ENCODE measurements at places on chromosomes 6 and 20. TPM values are rescaled to one million over a fixed set of nuclear protein-coding genes. Genes with fewer than 3 reads are reported as not detected.

DEFB132 gene
- total RNA-seq: not detected

GPR63 gene
- 2.5 TPM for total RNA-seq

TTLL9 gene
- total RNA-seq: not detected

LTB gene
- total RNA-seq: 5.4 TPM

PPP1R3G gene
- total RNA-seq: 4.4 TPM

- H3K27ac ChIP-seq: no peak overlapping the region
- DNase-seq: no peak
- H3K27me3 ChIP-seq: no peaks in the 10 kb centered on the region
- no peaks in the 10 kb centered on the region for H3K4me1 ChIP-seq
These were observed 153.9 kb downstream of the SOX4 start for GRCh38 chr6:21747441-21747840.

- DNase-seq: no peak
- H3K4me3 ChIP-seq: no peak overlapping the region
- H3K27ac ChIP-seq: no peak overlapping the region
- H3K27me3 ChIP-seq: no peaks in the 10 kb centered on the region
- peaks cover 27% of the 10 kb centered on the region for H3K4me1 ChIP-seq
These were observed 167.1 kb upstream of the SLC24A3 start for GRCh38 chr20:19045371-19045770.

GRCh38 chr6:20302702-20303251 is 90.5 kb upstream of the MBOAT1 start:
- no peak overlapping the region for H3K4me3 ChIP-seq
- no peaks in the 10 kb centered on the region for H3K4me1 ChIP-seq
- no peaks in the 10 kb centered on the region for H3K27me3 ChIP-seq

DNA sequence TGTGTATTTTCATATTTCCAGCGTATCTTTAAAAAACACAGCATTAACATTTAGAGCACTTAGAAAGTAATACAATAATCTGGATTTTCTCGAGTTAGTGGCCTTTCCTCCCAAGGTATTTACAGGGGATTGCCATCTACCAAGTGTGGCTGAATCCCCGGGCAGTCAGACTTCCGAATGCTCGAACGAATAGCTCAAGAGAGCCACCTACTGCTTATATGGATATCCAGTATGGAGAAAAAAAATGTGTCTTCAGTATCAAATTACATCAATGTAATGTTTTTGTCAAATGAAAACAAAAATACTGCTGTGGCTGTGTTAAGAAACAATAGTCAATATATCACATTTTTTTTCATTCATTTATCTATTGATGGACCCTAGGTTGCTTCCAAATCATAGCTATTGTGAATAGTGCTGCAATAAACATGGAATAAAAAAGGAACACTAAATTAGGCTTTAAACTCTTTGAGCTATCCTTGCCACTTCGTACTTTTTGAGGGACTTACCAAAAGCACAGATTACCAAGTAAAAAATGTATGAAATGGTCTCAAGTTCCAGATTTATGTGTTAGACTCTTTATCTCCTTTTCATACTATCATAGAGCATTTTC is 654.5 kb upstream of the PTCHD4 start:
- no peak for DNase-seq
- H3K27ac ChIP-seq: no peak overlapping the region

GRCh38 chr20:53171065-53171464 is 198.9 kb downstream of the TSHZ2 start:
- no peak for DNase-seq
- H3K27me3 ChIP-seq: no peaks in the 10 kb centered on the region
- no peak overlapping the region for H3K27ac ChIP-seq

GRCh38 chr6:5679691-5680090 is 327.0 kb downstream of the NRN1 start:
- no peaks in the 10 kb centered on the region for H3K27me3 ChIP-seq
- H3K4me3 ChIP-seq: no peak overlapping the region
- H3K4me1 ChIP-seq: no peaks in the 10 kb centered on the region
- no peaks in the 10 kb centered on the region for H3K36me3 ChIP-seq
- DNase-seq: no peak
